Spleen (tissue), 13 donors: ENCODE measurements at places on chromosomes 3 and 15. TPM values are rescaled to one million over a fixed set of nuclear protein-coding genes. Genes with fewer than 3 reads are reported as not detected.

The SPSB4 gene
- total RNA-seq, result 6.0 TPM

DNA sequence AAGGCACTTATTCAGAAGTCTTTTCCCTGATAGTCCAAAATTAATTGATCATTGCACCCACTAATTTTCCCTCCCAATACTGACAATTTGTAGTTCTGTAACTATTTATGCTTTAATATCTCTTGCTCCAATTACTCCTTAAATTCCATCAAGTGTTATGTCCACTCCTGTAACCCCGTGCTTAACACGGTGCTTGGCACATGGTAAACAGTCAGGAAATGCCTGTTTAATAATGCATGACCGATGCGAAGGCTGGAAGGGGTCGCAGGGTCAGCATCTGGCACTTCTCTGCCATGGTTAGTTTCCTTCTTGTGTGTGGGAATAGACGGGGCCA is 553 bp upstream of the SEC22A start:
- H3K27me3 ChIP-seq, result no peaks in the 10 kb centered on the region
- no peak for DNase-seq
- H3K4me3 ChIP-seq, result peak overlapping the region; percentile 80
- H3K27ac ChIP-seq, result peak overlapping the region; percentile 79
- H3K36me3 ChIP-seq, result no peaks in the 10 kb centered on the region

DNA sequence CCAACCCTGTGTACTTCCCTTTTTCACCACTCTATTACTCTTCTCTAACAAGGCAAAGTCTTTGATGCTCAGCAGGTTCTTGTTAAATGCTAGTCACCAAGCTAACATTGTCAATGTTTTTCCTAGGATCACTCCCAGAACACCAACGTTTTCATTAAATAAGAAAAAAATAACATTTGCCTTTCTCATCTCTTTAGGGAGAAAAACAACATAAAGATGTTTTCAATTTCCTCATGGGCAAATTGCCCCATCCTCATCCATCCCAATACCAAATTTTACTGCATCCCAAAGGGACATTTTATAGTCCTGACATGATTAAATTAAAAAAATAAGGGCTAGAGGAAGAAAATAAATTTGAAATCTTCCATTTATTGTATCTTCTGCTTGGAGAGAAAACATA is 106.5 kb downstream of the SUCNR1 start:
- no peaks in the 10 kb centered on the region for H3K27me3 ChIP-seq
- H3K4me1 ChIP-seq, result no peaks in the 10 kb centered on the region
- H3K36me3 ChIP-seq, result no peaks in the 10 kb centered on the region
- no peak overlapping the region for H3K27ac ChIP-seq

The ALDH1L1 gene
- total RNA-seq, result 1.3 TPM

The PLA2G4F gene
- total RNA-seq, result not detected
